NCI-H1436 (cell line): ENCODE measurements at places on chromosomes 5 and 9.

DNA sequence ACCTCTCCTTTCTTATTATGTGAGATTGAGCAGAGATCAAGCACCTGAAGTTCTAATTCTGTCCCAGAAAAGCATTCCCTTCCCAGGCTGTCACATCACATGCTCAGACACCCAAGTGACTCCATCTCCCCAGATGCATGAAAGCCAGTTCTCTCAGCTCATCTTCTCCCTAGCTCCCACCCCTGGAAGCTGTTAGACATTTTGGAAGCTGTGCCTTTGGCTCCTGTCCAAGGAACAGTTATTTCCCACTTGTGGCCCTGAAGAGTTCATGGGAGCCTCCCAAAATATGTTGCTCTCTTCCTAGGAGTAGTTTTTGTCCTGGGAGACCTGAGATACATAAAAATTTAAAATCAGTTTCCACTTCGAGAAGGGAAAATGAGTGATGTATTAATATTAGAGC, 161.4 kb upstream of the GAS1 start:
- DNase-seq = no peak

DNA sequence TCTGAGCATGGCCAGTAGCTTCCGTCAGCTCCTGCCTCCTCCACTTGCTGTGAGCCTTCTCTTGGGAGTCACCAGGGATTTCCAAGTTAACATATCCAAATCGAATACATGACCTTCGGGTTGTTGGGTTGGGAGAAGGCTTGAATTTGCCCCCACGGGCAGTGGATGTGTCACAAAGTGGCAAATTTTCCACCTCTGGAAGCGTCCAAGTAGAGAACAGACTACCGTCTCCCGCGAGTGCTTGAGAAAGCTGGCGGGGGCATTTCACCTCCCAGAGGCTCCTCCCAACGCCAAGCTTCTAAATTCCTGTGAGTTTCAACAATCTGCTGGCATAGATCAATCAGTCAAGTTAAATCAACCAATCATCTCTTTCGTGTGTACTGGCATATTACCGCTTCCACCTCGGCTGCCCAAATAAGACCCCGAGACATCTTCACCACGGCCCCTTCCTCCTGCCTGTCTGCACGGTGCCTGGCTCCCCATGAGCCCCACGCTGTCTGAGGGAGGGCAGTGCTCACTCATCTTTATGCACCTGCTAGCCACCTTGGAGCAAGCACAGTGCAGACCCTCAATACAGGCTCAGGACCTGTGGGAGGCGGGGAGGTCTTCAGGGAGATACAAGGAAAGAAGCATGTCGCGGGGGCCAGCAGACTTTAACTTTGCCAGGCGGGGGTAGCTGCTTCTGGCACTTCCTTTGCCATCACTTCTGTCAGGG, 79.1 kb downstream of the MRPL36 start:
- no peak for DNase-seq

GRCh38 chr5:56112526-56113121, 117.9 kb upstream of the IL6ST start:
- peak; percentile 55 for DNase-seq

- no peak for DNase-seq
Observed at GRCh38 chr9:104740621-104741020, 6.9 kb upstream of the NIPSNAP3A start.

DNA sequence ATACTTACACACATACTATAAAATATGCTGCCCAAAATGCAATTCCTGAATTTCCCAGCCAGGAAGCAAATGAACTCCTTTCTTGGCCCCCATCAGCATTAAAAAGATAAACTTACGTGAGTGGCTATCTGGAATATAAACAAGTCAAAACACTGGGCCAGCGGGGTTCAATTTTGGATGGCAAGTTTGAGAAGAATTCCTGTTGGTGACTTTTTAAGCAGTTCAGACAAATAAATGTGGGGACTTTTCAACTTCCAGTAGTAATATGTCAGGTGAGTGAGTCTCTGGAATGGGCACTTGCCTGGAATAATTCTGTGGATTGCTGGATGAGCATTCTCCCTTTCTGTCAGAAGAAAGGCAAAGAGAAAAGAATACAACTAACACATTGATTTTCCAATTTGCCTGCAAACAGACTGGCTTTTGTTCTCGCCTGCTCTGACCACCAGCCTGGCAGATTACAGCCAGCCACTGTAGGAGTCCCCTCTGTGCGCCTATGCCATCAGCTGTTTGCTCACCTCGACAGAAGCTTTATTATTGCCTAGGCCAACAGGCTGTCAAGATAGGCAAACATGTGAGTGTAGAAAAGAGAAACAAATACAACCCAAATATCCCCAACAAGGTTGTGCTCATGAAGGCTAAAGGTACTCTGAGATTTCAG, 78.6 kb downstream of the MRPS27 start:
- no peak for DNase-seq

DNA sequence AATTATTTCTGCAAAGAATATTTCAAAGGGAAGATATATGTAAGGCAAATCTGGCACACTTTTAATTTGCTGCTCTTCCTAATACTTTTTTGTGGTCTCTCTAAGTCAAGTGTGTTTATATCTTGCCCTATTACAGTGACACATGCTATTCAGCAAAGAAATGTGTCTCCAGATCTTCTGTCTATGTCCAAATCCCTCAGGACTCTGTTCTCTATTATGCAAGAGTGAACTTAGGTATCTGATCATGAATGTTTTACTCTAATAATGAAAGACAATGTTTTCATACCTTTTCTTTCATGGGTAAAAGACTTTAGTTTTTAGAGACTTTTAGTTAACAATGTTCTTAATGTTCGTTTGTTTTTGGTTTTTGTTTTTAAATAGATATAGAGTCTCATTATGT, 255.4 kb upstream of the DAB2 start:
- no peak for DNase-seq

GRCh38 chr9:124420991-124421543, 5.8 kb upstream of the PSMB7 start:
- peak; percentile 85 for DNase-seq

- no peak for DNase-seq
Observed at GRCh38 chr5:76245590-76245989, 157.5 kb upstream of the IQGAP2 start.

DNA sequence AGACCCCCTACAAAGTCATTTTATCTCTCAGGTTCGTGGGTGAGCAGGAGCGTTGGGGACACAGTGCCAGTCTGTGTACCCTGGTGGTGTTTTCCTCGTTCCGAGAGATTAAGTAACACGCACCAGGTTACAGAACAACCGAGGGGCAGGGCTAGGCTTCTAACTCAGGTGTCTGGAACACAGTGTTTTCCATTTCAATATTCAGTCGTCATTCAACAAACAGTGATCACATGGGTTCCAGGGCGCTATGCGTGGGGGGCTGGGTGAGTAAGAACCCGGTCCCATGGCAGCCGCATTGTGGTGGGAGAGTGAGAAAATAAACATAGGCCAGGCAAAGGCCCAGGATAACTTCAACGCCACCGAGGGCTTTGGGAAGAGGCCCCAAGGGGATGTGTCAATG, 55.9 kb upstream of the RNU6ATAC start:
- DNase-seq = no peak

DNA sequence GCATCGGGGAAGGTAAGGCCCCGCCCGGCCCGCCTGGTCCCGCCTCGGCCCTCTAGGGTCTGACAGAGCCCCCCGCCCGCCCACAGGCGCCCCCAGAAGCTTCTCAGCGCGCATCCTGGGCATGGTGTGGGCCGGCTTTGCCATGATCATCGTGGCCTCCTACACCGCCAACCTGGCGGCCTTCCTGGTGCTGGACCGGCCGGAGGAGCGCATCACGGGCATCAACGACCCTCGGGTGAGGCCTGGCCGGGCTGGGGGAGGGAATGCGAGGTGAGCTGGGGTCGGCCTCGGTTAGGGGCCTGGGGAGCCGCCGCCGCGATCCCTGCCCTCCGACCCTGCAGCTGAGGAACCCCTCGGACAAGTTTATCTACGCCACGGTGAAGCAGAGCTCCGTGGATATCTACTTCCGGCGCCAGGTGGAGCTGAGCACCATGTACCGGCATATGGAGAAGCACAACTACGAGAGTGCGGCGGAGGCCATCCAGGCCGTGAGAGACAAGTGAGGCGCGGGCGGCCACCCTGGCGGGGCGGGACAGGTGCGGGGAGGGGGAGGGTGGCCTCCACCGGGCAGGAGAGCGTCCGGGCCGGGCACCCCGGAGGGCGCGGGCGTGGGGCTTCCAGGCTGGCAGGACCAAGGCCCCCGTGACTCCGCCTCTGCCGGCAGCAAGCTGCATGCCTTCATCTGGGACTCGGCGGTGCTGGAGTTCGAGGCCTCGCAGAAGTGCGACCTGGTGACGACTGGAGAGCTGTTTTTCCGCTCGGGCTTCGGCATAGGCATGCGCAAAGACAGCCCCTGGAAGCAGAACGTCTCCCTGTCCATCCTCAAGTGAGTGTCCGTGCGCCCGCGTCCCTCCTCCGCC, 7.1 kb downstream of the LRRC26 start:
- DNase-seq = no peak
